ENCODE measurements at places on chromosomes 3 and 15. TPM values are rescaled to one million over a fixed set of nuclear protein-coding genes. Genes with fewer than 3 reads are reported as not detected.

CASR gene
- not detected for total RNA-seq

DAZL gene
- not detected for total RNA-seq

TBL1XR1 gene
- total RNA-seq = 296 TPM

RGMA gene
- not detected for total RNA-seq

ALDH1L1 gene
- total RNA-seq = not detected

CYP8B1 gene
- total RNA-seq = not detected

CYP11A1 gene
- not detected for total RNA-seq

Data from bladder microvascular endothelial cell (primary cell).